Motor neuron (in vitro differentiated cells): ENCODE measurements at places on chromosomes 12 and 14. TPM values are rescaled to one million over a fixed set of nuclear protein-coding genes. Genes with fewer than 3 reads are reported as not detected.

SYCP3 gene
- total RNA-seq: 0.76 and 0.97 TPM in 2 replicates

SNW1 gene
- 69.0 and 73.7 TPM in 2 replicates for total RNA-seq

DBX2 gene
- total RNA-seq: 0.11 TPM in 1 of 2 replicates, not detected in the other

TAS2R8 gene
- total RNA-seq: 0.23 and 0.26 TPM in 2 replicates

ERO1A gene
- 34.5 and 37.4 TPM in 2 replicates for total RNA-seq

RNASE12 gene
- not detected in 2 replicates for total RNA-seq

CD163L1 gene
- total RNA-seq: 1.7 and 1.8 TPM in 2 replicates

LRTM2 gene
- total RNA-seq: 0.76 and 1.4 TPM in 2 replicates

NOVA1 gene
- total RNA-seq: 105 and 128 TPM in 2 replicates

TTC6 gene
- total RNA-seq: 37.4 and 47.5 TPM in 2 replicates

GPR135 gene
- 1.8 and 2.1 TPM in 2 replicates for total RNA-seq

OR6C65 gene
- total RNA-seq: not detected in 2 replicates

KRT6C gene
- 0.38 and 0.41 TPM in 2 replicates for total RNA-seq

SERPINA5 gene
- 0.16 TPM in 1 of 2 replicates, not detected in the other for total RNA-seq

SLC39A2 gene
- total RNA-seq: 1.6 TPM in 1 of 2 replicates, not detected in the other

RTN1 gene
- total RNA-seq: 232 and 250 TPM in 2 replicates
